ENCODE measurements at places on chromosomes 2 and 18.

DNA sequence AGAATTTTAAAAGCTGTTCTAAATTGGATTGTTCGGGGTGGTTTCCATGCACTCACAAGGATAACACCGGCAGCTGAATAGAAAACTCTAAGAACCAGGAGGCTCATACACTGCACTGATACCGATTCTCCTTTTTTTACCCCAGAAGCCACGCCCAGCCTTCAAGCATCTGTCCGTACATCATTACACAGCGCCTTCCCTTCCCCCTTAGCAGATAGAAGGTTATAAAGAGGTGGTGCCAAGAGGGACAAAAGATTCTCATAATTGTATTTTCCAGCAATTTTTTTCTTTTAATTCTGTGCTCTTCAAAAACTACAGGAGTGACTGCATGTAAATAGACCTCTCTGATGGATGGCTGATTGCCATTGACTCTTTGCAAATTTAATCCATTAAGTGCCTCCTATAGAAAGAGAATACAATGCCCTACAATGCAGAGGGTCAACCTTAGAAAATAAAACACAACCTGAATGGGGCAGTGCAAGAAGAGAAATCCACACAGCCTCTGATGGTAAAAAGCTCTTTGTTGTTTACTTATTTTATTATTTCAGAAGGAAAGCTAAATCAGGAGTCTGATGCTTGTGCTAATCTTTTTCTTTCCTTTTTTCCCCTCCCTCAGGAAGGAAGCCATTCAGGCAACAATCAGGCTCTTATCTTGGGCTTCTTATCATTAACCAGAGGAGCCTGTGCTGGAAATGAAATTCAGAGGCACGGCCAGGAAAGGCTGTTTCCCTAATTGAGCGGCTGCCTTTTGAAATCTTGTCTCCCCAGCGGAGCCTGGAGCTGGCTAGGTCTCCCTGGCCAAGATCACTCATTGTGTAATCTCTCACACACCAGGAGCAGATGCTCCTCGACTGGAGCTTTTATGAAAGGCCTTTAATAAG lies 198.9 kb upstream of the NABP1 start:
- DNase-seq, result peak; percentile 8

- DNase-seq, result no peak
Measured at GRCh38 chr2:56743807-56744206, 560.0 kb downstream of the CCDC85A start.

DNA sequence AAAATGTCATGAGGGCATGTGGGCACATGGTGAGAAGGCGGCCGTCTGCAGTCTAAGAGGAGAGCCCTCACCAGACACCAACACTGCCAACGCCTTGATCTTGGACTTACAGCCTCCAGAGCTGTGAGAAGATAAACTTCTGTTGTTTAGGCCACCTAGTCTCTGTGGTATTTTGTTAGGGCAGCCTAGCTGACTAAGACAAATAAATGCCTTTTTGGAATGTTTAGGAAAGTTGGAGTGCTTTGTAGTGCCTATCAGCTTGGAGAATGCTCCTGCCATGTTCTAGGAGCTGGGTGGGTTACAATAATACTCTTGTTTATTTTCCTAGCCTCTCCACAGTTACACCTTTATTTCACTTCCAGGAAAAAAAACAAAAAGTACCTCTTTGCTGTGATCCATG lies 92.0 kb downstream of the SPP2 start:
- DNase-seq, result no peak

DNA sequence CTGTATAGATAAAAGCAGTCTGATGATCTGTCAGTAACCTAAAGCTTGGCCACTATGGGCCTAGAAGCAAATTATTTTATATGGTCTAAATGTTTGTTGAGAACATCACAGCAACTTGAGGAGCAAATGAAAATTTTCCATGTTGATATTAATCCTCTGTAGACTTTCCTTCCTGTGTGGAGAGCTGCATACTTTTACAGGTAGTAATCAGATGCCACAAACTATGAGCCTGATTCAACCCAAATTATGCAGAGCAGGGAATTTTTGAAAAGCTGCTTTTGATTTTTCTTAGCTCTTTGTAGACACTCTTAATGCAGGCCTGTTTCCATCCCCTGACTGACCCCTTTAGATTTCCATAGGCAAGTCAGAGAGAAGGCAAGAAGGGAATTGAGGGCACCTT lies 17.3 kb downstream of the PAX3 start:
- DNase-seq, result no peak

- DNase-seq, result no peak
Measured at GRCh38 chr2:165044505-165045303, 89.4 kb upstream of the SLC38A11 start.

GRCh38 chr2:217804791-217805667 lies 197.8 kb downstream of the TNS1 start:
- no peak for DNase-seq

DNA sequence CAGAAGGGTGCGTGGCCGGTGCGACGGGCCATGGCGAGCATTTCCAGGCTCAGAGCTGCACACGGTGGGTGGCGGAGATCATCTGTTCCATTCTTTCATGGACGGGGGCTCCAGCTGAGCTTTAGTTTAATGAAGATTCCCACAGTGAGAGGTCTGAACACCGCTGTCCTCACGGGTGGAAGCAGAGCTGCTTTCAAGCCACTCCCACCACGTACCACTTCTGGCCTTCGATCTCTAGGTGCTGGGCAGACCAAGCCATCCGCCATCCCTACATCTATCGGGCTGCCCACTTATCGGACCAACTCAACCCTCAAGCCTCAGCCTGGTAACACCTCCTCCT lies 18.5 kb downstream of the GPR35 start:
- DNase-seq, result no peak

DNA sequence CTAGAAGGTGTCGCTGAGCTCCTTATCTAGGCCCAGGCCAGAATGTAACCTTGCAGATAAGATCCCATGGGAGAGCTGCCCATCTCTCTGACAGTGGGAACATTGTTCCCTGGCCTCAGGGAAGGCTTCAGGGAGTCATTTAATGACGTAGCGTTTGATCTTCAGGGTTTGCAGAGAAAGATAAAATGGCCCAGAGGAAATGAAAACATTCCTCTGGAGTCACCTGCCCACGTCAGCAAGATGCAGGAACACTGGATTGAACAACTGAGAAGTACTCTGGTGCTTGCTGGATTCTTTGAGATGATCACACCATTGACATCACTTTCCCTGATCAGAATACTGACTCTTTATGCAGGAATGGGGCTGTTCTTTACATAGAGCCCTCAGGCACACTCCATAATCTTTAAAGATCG lies 51.6 kb downstream of the MAPK4 start:
- no peak for DNase-seq

GRCh38 chr18:51622702-51623101 lies 425.2 kb upstream of the MEX3C start:
- DNase-seq, result no peak

- DNase-seq, result no peak
Measured at GRCh38 chr2:27082773-27083409, 3.7 kb upstream of the KHK start.

GRCh38 chr2:97763176-97763845 lies 49.9 kb downstream of the ZAP70 start:
- DNase-seq, result no peak

- no peak for DNase-seq
Measured at GRCh38 chr2:10309286-10309685, 6.6 kb downstream of the HPCAL1 start.

- DNase-seq, result no peak
Measured at GRCh38 chr18:78778651-78779050, 201.0 kb upstream of the SALL3 start.

GRCh38 chr18:49913221-49913620 lies 99.9 kb upstream of the ACAA2 start:
- no peak for DNase-seq

GRCh38 chr2:167144179-167144898 lies 256.1 kb downstream of the XIRP2 start:
- DNase-seq, result no peak

- DNase-seq, result no peak
Measured at GRCh38 chr2:200356321-200356720, 49.8 kb downstream of the SPATS2L start.

GRCh38 chr2:98026927-98027522 lies 31.3 kb upstream of the TMEM131 start:
- no peak for DNase-seq

DNA sequence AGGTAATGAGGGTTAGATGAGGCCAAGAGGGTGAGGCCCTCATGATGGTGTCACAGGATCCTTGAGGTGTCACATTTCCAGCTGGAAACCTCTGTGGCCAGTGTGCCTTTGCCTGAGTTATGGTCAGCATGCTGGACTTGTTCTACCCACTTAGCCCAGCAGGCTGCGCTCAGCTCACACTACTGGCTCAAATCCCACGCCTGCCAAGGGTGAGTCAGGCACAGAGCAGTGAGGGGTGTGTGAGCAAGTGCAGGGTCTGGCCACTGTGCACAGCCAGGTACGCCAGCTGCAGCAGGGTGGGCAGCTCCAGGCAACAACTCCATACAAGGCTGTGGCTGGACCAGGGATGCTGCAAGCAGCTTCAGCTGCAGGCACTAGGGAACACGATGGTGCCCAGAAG lies 616.6 kb upstream of the FSHR start:
- DNase-seq, result peak; percentile 19

DNA sequence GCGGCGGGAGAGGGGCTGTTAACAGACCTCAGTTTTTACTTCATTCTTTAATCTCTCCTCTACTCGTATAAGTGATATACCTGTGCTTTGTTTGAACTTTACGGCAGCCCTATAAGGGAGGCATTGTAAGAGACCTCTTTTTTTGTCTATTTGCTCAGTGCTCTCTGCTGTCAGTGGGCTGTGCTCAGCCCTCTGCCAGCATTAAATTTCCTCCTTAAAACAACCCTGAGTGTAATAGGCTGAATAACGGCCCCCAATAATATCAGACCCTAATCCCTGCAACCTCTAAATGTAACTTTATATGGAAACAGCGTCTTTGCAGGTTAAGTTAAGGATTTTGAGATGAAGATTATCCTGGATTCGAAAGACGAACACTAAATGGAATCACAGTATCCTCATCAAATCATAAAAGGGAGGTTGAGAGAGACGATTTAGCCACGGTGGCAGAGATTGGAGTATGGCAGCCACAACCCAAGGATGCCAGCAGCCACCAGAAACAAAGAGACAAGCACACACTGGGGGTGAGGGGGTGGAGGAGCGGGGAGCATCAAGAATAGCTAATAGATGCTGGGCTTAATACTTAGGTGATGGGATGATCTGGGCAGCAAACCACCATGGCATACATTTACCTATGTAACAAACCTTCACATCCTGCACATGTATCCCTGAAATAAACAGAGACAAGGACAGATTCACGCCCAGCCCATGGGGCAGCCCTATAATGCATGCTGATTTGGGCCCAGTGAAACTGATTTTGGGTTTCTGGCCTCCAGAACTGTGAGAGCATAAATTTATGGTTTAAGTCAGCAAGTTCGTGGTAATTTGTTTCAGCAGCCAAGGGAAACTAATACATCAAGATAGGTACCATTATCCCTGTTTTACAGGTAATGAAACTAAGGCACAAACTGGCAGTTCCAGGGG lies 894 bp upstream of the FARSB start:
- DNase-seq, result no peak

- no peak for DNase-seq
Measured at GRCh38 chr2:101829429-101829828, 131.9 kb downstream of the MAP4K4 start.

DNA sequence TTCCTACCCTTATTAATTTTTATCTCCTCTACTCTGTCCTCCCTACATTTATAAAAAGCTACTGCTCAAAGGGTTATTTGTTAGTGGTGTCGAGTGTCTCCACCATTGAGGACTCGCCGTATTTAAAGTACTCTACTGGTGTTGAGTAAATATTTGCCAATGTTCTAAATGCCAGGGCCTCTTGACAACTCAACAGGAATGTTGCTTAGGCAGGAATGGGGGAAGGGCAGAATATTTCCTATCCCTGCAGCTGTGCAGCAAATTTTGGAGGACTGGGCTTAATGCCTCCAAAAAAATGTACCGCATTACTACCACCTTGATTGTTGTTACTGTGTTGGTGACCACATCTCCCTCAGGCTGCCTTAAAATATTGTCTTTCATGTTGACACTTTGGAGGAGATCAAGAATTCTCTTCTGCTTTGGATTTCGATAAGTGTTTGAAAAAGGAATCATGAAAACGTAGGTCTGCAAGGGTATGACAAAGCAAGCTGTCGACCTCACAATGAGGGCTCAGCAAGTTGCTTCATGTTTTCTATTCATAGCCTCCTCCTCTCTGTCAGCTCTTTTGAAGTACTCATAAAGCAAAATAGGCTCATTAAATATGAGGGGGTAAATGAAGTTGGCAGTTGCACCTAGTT lies 84.3 kb downstream of the EFEMP1 start:
- DNase-seq, result peak; percentile 95

DNA sequence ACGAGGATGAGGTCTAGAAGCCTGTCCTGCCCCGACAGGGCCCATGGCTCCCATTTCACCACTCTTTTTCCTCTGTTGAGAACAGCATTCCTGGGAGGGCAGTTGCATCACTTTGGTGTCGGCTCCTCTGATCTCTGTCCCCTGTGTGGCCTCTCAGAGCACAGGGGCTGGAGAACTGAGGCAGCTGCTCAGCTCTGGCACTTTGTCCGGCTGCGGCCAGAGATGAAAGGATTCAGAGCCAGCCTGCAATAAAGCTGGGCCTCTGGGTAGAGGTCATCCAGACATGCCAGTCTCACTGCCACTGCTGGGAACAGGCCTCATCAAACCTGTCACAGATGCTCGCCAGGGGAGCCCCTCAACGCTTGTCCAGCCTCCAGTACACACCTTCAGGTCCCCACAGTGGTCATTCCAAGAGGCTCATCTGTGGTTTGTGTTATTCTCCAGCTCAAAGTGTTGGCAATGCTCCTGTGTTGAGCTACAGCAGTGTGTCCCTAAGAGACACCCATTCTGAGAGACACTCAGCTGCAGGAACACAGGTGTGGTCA lies 13.1 kb upstream of the ROCK2 start:
- DNase-seq, result no peak

- no peak for DNase-seq
Measured at GRCh38 chr2:166246901-166247300, 119.1 kb upstream of the SCN1A start.

- no peak for DNase-seq
Measured at GRCh38 chr2:164028814-164029534, 293.2 kb upstream of the FIGN start.

GRCh38 chr2:132538331-132538855 lies 121.8 kb downstream of the GPR39 start:
- peak; percentile 1 for DNase-seq

All from NCI-H1417 (cell line).